ENCODE measurements at places on chromosomes 5 and 9. TPM values are rescaled to one million over a fixed set of nuclear protein-coding genes. Genes with fewer than 3 reads are reported as not detected.

RNF180 gene
- polyA plus RNA-seq = 1.3 TPM

FANCG gene
- 31.1 TPM for polyA plus RNA-seq

INSYN2B gene
- polyA plus RNA-seq = 0.02 TPM

ANKRD31 gene
- polyA plus RNA-seq = 0.08 TPM

ARHGEF39 gene
- polyA plus RNA-seq = 1.4 TPM

ADAMTSL1 gene
- 0.61 TPM for polyA plus RNA-seq

SPATA31C1 gene
- polyA plus RNA-seq = not detected

FOXD4L4 gene
- polyA plus RNA-seq = 0.08 TPM
